ENCODE measurements at places on chromosomes 7 and 10.

GRCh38 chr7:69722843-69723242 lies 124.6 kb downstream of the AUTS2 start:
- DNase-seq = no peak

- DNase-seq = no peak
These were observed 190.5 kb upstream of the PPP1R3A start for GRCh38 chr7:114109304-114109703.

- no peak for DNase-seq
These were observed 227.3 kb downstream of the TWIST1 start for GRCh38 chr7:18890134-18890533.

- no peak for DNase-seq
These were observed 1.7 kb downstream of the URGCP start for GRCh38 chr7:43904533-43905208.

DNA sequence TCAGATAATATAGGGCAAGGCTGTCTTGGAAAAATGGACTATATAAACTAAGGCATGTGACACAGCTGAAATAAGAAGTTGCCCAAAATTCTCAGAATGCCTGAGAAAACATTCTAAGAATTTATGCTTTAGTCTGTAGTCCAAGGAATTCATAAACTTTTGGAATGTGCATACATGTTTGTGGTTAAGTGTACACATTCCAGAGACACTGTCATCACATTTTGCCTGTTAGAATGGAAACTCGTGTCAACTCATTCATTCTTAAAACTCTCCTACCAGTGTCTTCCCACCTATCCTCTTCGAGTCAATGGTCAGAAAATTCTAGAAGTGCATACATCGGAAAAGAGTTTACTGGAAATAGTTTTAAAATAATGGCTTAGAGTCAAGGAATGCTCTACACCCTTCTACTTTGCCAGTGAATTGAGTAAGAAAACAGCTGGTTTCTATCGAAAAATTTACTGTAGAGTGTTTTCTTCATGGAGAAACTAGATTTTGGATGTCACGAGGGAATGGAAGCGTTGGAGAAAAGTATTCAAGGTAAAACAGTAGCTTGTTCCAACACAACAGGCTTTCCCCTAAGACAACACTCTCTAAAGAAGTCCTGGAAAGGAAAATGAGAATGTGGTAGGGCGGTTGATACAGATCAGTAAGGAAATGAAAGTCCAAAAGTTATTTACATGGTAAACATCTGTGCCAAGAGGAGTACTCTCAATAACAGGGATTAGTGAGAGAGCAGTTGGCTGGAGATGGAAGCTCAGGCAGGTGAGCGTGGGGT lies 1177.6 kb upstream of the C7orf33 start:
- DNase-seq = no peak

- no peak for DNase-seq
These were observed 957 bp upstream of the SVIL start for GRCh38 chr10:29635711-29636144.

DNA sequence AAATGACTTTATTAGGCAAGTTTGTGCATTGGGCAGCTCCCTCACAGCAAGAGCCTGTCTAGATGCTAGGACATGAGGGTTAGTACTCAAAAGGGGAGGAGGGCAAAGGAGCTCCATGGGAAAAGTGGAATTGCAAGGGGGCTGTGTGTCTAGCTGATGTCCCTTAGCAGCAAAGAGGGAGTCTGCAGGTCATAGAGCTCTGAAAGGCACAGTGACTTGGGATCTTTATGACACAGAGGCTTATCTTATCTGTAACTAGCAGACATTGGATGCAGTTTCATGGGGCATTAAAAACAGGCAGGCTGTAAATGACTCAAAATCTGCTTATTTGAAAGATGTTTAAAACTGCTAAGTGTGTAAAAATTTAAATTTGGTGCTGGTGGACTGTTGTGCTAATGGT lies 556.2 kb upstream of the FZD8 start:
- no peak for DNase-seq
